ENCODE measurements at places on chromosomes 7 and 10. TPM values are rescaled to one million over a fixed set of nuclear protein-coding genes. Genes with fewer than 3 reads are reported as not detected.

DNA sequence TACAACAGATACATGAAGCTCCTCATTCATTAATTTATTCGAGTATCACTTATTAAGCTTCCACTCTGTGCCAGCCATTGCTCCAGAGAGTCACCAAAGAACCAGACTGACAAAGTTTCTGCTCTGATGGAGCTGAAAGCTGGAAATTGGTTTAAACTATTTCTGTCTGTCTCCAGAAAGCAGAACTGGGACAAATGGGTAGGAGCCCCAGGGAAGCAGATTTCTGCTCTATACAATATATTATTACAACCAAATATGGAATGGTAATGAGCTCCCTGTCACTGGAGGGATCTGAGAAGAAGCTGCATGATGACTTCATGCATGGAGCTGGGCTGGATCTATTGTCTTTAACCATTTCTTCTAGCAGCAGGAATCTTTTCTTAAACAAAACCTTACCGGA lies 165.4 kb upstream of the ADO start:
- DNase-seq: no peak

The FUOM gene
- total RNA-seq: 18.6 TPM

DNA sequence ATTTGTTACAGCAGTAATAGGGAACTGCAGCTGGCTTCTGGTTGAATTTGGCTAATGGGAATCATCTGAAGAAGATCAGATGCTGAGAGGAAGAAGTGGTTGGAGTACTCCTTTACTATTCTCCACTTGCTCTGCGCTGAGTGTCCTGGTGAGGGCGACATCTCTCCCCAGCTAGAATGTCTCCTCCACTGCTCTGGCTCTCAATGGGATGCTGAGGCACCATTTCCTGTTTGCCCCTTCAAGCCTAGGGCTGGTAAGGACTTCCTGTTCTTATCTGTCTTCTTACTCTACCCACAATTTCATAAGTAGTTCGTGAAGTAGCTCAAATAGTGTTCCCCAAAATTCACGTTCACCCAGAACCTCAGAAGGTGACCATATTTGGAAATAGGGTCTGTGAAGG lies 43.2 kb upstream of the TES start:
- no peak for DNase-seq

GRCh38 chr7:99628471-99629465 lies 12.0 kb downstream of the ZSCAN25 start:
- no peak for DNase-seq

The SPDYE5 gene
- total RNA-seq: under 0.01 TPM

- DNase-seq: no peak
Measured at GRCh38 chr7:4916113-4916512, 32.6 kb upstream of the RADIL start.

DNA sequence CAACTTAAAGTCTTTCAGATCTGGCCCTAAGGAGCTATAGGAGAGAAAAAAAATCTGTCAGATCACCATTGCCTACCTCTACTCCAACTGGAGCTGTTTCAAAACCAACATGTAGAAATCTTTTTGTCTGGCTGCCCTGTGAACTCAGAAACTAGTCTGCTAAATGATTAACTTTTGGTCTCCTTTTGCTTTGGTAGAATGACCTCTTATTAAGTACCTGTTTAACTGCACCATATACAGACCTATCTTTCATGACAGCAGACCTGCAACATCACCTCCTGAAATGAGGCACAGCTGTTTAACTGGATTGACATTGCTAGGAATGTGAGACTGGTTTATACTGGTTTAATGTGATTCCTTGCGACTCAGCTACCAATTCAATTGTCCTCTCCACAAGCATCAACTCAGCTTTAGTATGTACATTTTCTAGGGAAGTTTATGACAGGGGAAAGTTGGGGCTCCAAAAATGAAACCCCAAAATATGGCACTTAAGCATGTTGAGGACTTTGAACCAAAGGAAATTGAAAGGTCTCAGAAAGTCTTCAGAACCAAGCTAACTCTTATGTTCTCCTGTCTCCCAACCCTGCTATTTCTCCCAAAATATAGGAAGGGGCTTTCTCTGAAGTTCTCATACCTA lies 1.8 kb downstream of the CYP3A43 start:
- DNase-seq: no peak

The GPR26 gene
- under 0.01 TPM for total RNA-seq

The VSIR gene
- total RNA-seq: 109 TPM

DNA sequence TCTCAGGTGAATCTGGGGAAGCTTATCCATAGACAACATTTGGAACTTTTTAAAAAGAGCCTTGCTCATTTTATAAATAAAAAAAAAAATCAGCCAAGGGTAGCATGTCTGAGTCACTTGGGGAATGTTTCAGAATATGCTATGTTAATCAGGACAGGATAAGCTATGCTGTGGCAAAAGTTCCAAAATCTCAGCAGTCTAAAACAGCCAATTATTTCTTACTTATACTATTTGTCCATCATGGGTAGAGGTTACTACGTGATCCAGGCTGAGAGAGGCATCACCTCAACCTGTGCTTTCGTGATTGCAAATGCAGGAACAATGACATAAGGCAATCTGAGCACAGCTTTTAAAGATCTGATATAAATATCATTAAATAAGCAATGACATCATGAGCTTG lies 6.5 kb downstream of the SLC13A1 start:
- no peak for DNase-seq

- DNase-seq: no peak
Measured at GRCh38 chr7:15885678-15886077, 199.2 kb upstream of the MEOX2 start.

- DNase-seq: no peak
Measured at GRCh38 chr7:158555034-158555520, 32.5 kb downstream of the PTPRN2 start.

Data from hematopoietic multipotent progenitor cell (in vitro differentiated cells).